CD4-positive, alpha-beta T cell treated with Interleukin-1 beta for 1 hour (primary cell): ENCODE measurements at places on chromosomes 16 and 17.

- DNase-seq: no peak
Observed at GRCh38 chr17:56449176-56449575, 144.3 kb upstream of the NOG start.

DNA sequence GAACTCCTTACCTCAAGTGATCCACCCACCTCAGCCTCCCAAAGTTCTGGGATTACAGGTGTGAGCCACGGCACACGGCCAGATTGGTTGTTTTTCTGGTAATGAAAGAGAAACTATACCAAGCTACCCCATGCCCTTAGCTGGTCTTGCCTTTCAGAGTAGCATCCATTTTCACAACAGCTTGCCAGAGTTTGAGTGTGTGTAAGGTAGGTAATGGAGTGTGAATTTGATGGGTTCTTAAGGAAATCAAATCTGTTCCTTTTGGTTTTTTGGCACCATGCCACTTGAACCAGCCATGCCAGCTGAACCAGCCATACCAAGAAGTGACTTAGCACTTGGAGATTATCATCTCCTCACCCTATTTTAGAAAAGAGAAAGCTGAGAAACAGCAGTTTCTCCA lies 5.1 kb downstream of the CALCOCO2 start:
- DNase-seq: peak; percentile 24

GRCh38 chr17:5396612-5397011 lies 22.9 kb downstream of the NUP88 start:
- no peak for DNase-seq

- no peak for DNase-seq
Observed at GRCh38 chr16:70570967-70571570, 47.5 kb downstream of the SF3B3 start.

DNA sequence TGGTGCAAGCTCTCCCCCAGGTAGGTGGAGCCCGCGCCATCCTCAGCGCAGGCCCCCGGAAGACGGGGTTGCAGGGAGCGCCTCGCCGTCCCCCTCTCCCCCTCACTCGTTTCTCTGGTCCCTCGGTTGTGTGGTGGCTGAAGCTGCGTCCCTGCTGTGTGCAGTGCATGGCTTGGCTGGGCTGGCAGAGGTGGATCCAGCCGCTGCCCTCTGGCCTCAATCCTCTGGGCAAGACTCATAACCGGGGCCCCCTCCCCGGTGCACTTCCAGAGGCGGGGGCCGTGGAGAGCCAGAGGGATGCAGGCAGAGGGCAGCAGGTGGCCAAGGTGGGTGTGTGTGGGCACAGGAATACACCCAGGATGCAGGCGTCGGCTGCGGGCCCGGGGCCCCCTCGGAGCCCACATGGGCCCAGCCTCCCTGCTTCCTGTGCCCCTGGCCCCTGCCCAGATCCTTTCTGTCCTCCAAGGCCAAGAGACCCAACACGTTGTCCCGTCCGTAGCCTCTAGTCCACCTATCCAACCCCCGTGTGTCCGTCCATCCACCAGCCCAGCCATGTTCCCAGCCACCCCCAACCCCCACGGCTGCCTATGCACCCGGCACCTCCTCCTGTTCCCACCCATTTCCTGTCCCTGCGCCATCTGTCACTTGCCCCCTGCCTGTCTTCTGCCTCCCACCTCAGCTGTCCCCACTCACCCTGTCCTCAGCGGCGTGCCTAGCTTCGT lies 9.3 kb downstream of the TPSG1 start:
- no peak for DNase-seq

GRCh38 chr16:4460936-4461249 lies 13.5 kb downstream of the NMRAL1 start:
- DNase-seq: no peak

DNA sequence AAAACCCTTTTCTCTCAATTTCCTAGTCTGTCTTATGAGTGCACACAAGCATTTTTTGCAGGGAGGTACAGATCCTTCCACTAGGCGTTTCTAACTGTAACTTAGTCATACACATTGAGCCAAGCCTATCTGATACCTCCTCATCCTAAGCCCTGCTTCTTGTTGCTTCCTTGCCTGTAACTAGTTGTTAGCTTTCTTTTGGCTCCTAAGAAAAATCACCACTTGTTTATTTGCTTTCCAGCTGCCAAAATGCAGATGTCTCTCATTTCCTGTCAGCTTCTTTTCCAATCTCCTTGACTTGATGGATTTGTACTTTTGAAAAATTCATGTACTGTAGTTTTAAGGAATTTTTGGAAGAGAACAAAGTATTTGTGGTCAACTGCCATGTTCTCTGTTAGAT lies 73.7 kb downstream of the TNRC6C start:
- DNase-seq: no peak

DNA sequence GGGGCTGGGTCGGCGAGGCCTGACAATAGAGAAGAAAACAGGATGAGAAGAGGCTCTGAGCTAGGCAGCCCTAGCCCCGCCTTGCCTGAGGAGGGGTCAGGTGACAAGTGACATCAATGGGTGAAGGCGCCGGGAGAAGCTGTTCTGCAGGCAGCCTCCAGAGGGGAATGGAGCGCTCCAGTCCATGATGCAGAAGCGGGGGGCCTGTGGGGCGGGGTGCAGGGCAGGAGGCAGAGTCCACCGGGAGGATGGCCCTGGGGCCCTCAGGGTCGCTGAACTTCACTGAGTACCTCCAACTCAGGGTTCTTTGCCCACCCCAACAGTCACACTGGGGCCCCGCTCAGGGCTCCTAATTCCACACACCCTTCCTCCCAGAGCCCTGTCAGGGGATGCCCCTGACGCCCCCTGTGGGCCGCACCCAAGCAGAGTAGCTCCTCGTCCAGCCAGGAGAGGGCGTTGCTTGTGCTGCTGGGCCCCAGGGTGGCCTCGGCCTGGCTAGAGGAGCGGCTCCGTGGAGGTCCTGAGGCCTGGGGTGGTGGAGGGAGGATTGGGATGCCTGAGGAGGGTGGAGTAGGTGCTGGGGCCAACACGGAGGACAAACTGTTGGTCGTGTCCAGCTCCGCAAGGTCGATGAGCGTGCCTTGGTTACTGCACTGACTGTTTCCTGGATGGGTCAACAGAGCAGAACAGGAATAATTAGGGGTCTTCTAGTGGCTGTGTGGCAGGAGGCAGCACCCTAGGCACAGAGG lies 20.8 kb downstream of the GGA3 start:
- DNase-seq: no peak

GRCh38 chr16:72809446-72809845 lies 238.5 kb downstream of the ZFHX3 start:
- no peak for DNase-seq

GRCh38 chr17:4214157-4214556 lies 49.6 kb downstream of the ANKFY1 start:
- DNase-seq: no peak

DNA sequence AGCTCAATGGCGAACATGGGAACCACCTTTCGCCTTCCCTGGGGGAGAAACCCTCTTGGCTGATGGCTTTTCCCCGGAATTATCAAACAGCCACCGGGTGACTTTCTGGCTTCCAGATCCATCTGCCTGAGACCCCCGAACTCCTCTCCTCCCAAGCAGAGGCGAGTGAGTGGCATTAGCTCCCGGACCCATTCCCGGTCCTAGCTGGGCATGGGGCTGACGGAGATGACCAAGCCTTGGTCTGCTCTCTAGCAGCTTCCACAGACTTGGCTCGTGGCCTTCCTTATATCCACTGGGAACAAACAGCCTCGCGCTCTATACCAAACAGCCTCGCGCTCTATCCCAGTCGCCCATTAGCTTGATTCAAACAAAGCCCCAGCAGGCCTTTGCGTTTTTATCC lies 62.4 kb downstream of the CCDC182 start:
- DNase-seq: no peak

DNA sequence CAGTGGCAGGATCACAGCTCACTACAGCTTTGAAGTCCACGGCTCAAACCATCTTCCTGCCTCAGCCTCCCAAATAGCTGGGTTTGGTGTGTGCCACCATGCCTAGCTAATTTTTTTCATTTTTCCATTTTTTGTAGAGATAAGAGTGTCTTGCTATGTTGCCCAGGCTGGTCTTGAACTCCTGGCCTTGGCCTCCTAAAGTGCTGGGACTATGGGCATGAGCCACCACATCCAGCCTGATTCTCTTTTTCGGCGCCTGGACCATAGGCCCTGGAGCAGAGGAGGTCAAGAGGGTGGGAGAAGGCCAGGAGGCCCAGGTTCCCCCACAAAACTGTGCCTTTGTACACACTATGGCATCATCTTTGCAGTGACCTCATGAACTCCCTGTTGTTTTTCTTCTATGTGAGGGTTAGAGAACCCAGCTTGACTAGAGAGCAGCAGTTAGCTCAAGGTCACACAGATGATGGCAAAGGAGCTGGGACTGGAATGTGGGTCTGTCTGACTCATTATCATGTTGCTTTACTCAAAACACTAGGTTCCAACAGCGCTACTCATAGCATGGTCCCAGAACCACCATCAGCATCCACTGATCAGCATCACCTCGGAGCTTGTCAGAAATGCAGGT lies 16.3 kb downstream of the SCN4A start:
- no peak for DNase-seq

GRCh38 chr17:65595071-65595656 lies 33.7 kb upstream of the AXIN2 start:
- no peak for DNase-seq

DNA sequence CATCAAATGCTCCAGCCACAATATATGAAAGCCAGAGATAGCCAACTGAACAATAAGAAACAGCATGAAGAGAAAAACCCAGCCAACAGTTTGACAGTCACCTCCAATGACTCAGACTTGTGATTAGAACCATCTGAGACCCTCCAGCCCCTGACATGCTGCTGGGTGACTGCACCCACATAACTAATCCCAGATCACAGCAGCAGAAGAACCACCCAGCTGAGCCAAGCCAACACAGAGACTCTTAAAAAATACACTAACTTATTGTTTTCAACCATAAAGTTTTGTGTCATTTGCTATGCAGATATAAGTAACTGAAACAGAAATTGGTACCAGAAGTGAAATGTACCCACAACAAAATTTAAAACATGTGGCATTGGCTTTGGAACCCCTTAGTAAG lies 314.3 kb upstream of the DYNLRB2 start:
- no peak for DNase-seq

DNA sequence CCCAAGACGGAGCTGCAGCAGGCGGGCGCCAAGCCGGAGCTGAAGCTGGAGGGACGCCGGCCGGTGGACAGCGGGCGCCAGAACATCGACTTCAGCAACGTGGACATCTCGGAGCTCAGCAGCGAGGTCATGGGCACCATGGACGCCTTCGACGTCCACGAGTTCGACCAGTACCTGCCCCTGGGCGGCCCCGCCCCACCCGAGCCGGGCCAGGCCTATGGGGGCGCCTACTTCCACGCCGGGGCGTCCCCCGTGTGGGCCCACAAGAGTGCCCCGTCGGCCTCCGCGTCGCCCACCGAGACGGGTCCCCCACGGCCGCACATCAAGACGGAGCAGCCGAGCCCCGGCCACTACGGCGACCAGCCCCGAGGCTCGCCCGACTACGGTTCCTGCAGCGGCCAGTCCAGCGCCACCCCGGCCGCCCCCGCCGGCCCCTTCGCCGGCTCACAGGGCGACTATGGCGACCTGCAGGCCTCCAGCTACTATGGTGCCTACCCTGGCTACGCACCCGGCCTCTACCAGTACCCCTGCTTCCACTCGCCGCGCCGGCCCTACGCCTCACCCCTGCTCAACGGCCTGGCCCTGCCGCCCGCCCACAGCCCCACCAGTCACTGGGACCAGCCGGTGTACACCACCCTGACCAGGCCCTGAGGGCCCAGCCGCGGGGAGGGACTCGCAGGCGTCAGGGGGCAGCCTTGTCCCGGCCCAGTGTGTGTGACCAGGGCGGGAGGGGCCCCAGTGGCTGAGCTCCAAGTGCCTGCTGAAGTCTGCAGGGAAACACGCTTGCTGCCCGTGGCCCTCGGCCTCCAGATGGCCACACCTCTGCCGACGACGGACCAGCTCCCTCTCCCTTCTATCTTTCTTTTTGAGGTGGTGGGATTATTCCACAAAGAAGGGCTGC lies 3.4 kb downstream of the SOX8 start:
- no peak for DNase-seq

DNA sequence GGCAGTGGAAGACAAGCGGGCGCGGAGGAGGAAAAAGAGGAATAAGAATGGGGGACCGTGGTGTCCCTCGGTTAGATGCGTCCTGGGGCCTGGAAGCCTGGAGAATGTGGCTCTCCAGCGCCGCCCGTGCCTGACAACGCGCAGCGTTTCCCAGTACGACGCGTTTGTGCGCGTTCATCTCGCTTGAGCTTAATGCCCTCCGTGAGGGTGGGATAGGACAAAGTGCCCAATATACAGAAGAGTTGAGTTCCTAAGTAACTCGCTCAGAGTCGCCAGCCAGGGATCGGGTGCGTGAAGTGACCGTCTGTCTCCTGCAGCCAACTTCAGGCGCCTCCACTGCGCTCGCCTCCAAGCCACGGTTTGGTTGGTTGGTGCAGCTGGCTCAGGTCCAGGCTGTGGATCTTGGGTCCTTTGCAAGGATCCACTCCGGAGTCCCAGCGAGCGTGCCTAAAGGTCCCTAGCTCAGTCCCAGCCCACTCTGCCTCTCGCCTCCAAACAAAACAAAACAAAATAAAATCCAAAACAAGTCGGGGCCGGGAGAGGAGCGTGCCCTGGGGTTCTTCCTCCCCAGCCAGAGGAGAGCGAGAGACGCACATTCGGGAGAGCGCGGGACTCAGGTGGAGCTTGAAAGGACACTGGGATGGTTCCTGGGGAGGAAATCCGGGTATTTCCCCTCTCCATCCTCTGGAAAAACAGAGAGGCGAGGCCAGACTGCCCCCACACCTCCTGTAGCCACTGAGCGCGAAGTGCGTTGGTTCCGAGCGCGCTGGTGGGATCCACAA lies 974 bp downstream of the GALR2 start:
- no peak for DNase-seq

DNA sequence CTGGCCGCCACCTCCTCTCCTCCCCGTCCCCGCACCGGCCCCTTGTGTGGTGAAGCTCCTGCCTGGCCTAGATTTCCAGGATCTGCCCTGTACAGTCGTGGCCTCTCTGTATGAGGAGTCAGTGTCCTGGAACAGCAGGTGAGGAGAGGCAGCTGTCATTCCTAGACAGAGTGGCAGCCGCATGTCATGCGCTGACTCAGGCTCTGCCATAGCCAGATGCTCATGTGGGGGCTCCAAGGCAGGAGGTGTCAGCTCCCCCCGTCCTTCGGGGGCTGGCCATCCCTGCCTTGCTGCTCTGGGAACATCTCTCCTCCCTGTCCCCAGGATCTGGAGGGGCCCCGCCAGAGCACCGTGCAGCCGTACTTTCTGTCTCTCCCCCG lies 60.4 kb downstream of the BAIAP2 start:
- DNase-seq: no peak

DNA sequence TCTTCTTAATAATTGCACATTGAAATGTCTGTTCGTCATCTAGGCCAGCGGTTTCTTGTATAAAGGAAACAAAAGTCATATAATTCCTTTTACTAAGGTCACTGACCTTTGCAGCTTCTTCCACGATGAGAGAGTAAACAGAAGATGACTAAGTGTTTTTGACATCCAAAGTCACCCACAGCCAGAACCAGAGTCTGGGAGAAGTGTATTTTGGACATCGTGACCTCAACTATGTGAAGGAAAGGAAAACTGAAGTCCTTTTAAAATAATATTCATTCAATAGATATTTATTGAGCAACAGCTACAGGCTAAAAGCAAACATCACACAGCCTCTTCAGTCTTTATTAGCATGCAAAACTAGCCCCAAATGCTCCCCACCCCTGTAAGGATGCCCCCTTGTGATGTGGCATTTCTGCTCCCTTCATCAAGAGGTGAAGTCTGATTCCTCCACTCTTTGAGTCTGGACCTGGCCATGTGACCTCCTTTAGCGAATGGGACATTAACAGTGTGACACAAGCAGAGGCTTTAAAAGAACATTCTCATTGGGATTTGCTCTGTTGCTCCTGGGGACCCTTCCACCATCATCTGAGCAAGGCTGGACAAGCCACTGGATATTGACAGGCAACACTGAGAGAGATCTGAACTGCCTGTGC lies 8.1 kb upstream of the PMP22 start:
- no peak for DNase-seq
